ENCODE measurements at places on chromosomes 7 and 10.

GRCh38 chr7:95619517-95619916 is 23.2 kb upstream of the PDK4 start:
- no peak for DNase-seq

GRCh38 chr7:86785641-86786040 is 141.9 kb downstream of the GRM3 start:
- no peak for DNase-seq

- DNase-seq, result no peak
These were observed 11.1 kb upstream of the SLC18A3 start for GRCh38 chr10:49598986-49599385.

- no peak for DNase-seq
These were observed 3.8 kb downstream of the CLIP2 start for GRCh38 chr7:74292757-74293576.

DNA sequence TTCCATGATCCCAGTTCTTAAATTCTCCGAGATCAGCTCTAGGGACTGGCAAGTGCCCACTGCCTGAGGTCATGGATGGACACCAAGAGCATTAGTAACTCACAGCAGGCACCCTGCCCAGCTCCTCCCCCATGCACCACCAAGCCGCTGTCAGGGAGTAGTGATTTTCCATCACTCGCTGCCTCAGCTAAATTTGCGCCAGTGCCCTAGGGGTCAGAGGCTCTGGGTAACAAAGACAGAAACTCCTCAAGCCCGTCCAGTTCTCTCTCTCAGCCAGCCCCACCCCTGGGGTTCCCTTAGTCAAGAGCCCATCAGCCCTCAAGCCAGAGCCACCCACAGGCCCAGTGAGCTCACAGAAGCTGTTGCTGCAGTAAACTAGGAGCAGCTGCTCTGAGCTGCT is 30.0 kb downstream of the PAX2 start:
- DNase-seq, result no peak

GRCh38 chr7:2897023-2897422 is 52.9 kb upstream of the GNA12 start:
- DNase-seq, result no peak

GRCh38 chr10:73432646-73433537 is 469 bp downstream of the MSS51 start:
- no peak for DNase-seq

- peak; percentile 44 for DNase-seq
These were observed 43.2 kb downstream of the CCNY start for GRCh38 chr10:35379226-35380137.

DNA sequence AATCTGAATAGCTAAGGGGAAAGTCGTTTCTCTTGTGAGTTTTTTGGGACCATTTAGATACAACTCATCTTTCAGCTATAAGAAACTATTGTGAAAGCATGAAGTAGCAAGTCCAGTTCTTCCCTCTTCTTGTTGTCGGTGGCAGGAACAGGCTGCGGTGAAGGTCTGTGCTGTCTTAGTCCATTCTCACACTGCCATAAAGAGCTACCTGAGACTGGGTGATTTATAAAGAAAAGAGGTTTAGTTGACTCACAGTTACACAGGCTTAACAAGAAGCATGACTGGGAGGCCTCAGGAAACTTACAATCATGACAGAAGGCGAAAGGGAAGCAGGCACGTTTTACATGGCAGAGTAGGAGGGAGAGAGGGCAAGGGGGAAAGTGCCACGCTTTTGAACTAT is 261.8 kb downstream of the GATA3 start:
- no peak for DNase-seq

GRCh38 chr7:66460921-66461361 is 167.7 kb upstream of the KCTD7 start:
- DNase-seq, result no peak

DNA sequence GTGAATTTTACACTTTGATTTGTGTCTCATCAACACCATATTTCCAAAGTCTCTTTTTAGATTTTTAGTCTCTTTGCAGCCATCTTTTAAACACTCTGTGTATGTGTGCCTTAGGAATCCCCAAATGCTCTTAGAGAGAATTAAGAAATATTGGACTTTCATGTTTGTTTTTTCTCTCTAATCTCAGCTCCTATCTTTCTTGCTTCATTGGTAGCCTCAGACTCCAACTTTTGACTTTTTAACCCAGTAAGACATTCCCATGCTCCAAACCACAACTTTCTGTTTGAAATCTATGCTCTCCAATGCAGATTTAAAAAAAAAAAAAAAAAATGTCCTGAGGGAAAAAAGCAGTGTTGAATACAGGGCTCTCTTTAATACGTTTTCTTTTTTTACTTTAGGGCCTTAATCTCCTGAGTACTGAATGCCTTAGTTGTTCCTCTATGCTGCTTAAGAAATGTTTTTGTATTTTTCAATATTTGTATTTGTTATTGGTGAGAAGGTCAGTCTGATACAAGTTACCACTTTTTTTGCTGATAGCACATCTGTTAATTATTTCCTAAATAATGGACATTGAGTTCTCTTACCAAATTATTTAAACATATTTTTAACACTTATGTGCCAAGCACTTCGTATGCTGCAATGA is 489.9 kb downstream of the NXPH1 start:
- no peak for DNase-seq

GRCh38 chr7:113891828-113892227 is 27.0 kb downstream of the PPP1R3A start:
- DNase-seq, result no peak

DNA sequence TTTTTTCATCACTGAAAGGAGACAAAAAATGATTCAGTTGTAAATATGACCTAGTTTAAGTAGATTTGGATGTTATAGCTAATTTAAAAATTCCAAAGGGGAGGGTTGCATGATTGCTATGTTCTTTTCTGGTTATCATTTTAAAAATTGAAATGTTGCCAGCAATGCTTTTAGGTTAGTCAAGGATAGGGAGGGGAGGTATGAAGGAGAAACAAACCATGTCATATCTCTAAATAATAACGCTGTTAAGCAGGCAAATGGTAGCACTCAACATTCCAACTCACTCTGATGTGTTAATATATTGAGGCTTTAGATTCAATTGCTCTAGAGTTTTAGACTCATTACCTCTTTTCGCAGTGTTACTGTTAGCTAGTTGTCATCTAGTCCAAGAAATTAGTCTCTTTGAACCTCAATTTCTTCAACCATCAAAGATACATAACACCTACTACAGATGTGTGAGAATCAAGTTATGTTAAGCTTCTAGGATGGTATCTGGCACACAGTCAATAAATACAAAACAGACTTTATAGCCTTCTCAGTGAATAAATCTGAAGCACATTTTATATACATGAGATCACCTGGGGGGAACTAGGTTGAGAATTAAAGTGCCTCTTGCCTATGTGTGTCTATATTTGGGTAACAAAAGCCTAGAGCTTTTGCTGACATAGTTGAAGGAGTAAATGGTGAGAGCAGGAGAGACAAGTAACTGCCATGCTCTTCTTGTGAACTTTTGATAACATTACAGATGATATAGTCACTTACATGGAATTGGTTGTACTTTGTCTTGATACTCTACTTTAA is 124.9 kb downstream of the CSTF2T start:
- no peak for DNase-seq

DNA sequence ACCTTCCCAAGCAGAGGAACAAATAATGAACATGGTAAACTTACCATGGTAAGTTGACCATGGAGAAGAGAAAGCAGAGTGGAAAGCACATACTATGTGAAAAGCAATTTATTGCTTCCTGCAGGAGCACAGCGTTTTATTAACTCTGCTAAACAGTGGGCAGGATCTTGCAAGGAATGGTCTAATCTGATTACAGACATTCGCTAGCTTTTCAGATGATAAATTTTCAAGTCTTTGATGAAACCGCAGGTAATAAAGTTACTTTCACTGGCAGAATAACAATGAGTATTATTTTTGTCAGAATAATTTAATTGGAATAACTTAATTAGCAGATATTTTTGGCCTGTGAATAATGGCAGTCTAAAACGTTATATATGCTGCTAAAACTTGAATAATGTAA is 89.6 kb upstream of the HGF start:
- no peak for DNase-seq

DNA sequence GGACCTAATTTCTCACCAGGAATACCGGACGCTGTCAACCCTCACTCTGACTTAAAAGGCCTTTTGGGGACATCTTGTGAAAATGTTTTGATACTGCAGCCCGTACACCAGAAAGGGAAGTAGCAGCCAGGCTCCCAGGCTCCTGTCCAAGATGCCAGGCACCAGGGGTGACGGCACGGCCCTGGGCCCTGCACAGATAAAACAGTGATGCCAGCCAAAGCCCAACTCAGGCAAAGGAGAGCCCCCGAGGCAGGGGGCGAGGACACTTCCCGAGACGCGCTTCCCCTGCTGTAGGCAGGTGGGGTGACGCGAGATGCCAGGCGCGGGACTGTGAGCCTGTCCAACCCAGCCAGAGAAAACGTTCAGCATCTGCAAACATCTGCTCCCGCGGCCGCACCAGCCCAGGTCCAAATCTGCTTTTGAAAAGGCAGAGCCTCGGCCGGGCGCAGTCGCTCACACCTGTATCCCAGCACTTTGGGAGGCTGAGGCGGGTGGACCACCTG is 15.7 kb downstream of the ZFAND2A start:
- no peak for DNase-seq

- no peak for DNase-seq
These were observed 257.4 kb upstream of the CSTF2T start for GRCh38 chr10:51956822-51957221.

DNA sequence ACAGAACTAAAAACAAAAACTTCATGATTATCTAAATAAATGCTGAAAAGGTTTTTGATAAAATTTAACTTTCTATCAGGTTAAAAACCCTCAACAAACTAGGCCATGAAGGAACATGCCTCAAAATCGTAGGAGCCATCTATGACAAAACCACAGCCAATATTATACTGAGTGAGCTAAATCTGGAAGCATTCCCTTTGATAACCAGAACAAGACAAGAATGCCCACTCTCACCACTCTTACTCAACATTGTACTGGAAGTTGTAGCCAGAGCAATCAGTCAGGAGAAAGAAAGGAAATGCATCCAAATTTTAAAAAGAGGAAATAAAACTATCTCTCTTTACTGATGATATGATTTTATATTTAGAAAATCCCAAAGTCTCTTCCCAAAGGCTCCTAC is 228.7 kb downstream of the CHRM2 start:
- DNase-seq, result no peak

DNA sequence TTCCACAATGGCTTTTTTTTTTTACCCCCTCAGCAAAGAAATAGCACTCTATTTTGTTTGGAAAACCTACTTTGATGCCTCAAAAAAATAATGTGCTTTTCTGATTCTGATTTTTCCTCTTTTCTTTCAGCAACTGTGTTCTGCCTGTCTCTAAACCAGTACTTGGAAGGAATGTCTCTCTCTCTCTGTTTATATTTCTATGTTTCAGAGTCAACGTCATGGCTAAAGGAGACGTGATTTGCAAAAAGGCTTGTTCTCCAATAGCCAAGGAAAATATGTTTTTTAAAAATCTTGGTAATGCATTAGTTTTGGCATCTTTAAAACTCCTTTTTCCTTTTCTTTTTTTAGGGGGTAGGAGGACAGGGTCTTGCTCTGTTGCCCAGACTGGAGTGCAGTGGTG is 56.0 kb upstream of the SDK1 start:
- DNase-seq, result no peak

GRCh38 chr7:23523486-23524075 is 8.2 kb downstream of the TRA2A start:
- DNase-seq, result no peak

DNA sequence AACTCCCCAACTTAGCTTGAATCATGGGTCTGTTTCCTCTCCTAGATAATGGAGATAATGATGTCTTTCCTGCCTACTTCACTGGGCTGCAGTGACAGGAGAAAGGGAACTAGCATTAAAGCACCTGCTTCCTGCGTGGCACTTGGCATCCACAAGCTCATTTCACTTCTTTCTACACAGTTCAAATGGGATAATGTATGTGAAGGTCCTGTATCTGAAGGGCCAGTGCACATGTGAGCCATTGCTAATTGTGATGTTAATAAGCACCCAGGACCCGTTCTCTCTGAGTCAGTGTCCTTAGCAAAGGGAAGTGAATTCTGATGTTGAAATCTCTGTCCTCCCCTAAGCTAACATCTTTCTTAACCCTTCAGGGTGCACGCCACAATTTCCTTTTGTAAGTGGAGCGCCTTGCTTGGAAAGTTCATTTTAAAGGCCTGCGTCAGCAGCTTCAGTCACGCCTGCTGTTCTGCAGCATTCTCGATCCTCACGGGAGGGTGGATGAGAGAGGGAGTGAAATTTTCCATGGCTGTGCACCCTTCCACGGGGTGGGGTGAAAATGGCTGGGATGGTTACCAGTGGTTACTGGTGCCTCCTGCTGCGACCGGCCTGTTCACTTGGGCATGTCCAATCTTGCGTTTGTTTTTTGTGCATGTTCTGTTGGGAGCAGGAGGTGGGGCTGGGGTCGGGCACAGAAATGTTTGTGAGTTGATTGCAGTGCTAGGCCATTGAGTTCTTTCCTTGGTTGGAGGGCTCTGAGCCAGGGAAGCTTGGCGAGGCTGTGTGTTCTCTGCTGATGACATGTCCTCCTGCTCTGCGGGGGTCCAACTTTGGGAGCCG is 59.2 kb downstream of the HK1 start:
- DNase-seq, result no peak

GRCh38 chr10:77290528-77291155 is 347.0 kb downstream of the KCNMA1 start:
- DNase-seq, result no peak

DNA sequence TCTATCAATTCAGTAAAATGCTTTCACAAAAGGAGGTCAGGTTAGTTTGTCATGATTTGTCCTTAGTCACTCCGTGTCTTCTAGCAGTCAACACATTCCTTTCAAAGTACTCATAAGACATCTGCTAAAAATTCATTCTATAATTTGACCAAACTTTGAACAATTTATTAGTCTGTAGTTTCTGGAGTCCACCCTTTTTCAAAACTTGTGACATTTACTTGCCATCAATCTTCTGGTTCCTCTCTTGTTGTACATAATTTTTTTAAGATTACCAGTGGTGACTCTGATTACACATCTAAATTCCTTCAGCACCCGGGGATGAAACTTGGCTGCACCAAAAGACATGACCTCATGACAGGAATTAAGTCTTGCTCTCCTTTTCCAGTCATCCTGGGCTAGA is 130.1 kb downstream of the NEBL start:
- no peak for DNase-seq

- DNase-seq, result no peak
These were observed 40.8 kb upstream of the NKX6-2 start for GRCh38 chr10:132826524-132827422.

DNA sequence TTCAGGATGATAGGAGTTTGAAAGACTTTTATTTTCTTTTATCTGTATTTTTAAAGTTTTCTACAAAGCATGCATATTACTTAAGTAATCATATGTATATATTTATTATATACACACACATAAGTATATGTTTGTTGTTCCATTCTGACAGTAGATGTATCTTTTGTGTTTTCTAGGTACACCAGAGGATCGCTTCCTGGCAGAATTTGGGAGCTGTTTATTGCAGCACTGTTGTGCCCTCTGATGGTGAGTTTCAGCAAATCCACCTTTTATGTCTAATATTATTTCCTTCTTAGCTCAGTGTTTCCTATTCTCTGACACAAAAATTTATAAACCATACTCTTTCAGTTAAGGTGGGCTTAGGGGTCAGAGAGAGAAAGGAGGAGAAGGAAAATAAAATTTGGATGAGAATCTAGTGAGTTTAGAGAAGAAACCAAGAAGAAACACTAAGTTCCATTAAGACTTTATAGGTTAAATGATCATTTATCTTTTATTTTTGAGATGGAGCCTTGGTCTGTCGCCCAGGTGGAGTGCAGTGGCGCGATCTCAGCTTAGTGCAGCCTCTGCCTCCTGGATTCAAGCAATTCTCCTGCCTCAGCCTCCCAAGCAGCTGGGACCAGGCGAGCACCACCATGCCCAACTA is 59.2 kb upstream of the OIT3 start:
- peak; percentile 1 for DNase-seq

Measured in stimulated activated naive CD4-positive, alpha-beta T cell (primary cell).